ENCODE measurements at places on chromosomes 3 and 15.

DNA sequence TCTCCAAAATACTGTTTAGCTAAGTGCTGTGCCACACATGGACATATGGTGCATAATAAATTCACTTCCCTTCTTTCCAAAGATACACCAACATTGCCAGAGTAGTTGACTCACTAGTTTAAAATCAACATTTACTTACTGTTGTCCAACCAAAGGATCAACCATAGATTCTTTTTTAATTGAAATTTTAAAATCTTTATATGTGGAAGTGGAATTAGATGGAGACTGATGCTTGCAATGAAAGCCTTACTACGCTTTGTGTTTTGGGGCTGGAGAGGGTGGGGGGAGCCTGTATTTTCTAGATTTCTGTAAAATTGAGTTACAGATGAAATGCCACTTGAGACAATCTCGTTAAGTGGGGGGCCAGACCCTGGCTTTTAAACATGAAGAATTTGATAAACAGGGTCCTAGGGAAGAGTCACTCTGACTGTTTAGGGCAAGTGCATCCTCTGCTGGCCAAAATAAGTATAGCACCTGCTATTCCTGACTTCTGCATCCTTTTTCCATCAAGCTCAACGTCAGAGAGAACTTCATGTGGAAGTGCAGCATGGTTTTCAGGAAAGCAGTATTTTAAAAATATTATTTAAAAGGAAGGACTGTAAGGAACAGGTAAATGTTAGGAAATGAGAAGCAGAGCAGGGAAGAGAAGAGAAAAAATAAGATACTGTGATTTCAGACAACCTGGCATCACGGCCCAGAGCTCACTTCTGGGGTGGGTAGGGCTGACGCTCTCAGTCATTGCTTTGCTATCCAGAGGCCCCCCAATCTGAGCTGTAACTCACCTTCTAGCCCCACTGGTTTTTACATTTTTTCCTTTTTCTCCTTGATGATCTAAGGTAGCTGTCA is 76.7 kb downstream of the BOC start:
- peak; percentile 79 for DNase-seq

GRCh38 chr15:99421172-99421656 is 144.6 kb upstream of the MEF2A start:
- no peak for DNase-seq

DNA sequence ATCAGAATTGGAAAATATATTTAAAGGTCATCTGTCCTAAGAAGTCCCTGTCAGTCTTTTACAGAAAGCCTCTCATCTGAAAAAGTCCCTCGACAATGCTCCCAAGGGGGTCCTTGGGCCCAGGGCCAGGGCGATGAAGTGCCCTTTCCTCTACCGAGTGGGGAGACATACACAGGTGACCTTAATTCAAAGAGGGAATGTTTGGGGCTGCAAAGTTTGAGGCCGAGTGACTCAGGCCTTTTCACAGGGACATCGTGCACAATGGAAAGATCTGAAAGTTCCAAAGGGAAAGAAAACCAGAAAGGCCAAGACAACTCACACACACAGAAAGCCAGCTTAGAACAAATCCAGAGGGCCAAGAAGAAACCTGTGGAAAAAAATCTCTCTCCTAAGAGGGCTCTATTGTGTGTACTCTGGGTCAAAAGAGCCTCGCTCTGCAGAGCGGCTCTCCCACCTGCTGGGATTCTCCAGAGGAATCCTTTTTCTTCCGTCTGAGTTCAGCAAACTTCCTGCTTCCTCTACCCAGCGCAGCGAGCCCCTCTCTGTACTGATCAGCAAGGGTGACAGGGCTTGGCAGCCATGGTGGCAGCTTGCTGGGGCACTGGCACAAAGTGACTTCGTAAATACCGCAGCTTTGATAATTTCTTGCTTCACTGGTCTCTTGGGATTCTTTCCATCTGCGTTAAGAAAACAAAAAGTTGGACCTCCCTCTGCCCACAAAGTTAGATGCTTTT is 259.1 kb downstream of the OPA1 start:
- peak; percentile 68 for DNase-seq

- DNase-seq = peak; percentile 19
Measured at GRCh38 chr3:181739628-181740027, 27.9 kb downstream of the SOX2 start.

GRCh38 chr15:82768414-82769054 is 37.3 kb downstream of the FSD2 start:
- no peak for DNase-seq

GRCh38 chr3:133933097-133934024 is 37.7 kb upstream of the RAB6B start:
- DNase-seq = no peak

GRCh38 chr3:155244699-155245098 is 48.8 kb downstream of the STRIT1 start:
- DNase-seq = no peak

GRCh38 chr3:159137949-159138348 is 336.1 kb downstream of the MFSD1 start:
- DNase-seq = no peak

DNA sequence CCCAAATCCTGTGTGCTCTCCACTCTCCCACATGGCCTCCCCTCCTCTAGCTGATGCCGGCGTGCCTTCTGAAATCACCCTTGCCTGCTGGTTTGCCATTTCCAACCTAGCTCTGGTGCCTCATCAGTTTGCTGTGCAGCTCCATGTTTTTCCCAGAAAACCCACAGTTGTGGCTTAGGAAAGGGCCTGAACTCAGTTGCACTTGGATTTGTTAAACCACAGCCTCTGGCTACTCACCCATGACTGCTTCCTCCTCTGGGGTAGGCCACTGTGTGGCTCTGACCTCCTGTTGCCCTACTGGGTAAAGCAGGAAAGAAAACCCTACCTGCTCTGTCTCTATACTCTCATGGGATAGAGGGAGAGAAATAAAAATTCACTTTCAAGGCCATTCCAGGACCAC is 97.3 kb downstream of the DAPK2 start:
- no peak for DNase-seq

DNA sequence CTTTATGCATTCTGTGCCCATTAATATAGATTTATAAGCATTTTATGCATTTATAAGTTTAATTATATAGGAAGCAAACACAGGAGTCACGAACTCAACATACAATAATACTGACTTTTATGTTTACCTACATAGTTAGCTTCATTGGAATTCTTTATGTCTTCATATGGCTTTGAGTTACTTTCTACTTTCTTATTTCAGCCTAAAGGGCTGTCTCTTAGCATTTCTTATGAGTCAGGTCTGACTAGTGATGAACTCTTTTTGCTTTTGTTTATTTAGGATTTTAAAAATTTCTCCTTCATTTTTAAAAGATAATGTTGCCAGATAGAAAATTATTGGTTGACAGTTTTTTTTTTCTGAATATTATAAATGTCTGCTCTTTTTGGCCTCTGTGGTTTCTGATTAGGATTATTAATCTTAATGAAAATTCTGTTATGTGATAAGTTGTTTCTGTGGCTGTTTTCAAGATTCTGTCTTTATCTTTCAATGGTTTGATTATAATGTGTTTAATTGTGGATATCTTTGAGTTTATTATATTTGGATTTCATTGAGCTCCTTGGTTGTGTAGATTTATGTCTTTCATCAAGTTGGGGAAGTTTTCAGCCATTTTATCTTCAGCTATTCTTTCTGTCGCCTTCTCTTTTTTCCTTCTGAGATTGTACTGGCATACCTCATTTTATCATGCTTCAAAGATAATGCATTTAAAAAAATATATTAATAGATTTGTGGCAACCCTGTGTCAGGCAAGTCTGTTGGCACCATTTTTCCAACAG is 54.3 kb downstream of the ATP2C1 start:
- DNase-seq = no peak

DNA sequence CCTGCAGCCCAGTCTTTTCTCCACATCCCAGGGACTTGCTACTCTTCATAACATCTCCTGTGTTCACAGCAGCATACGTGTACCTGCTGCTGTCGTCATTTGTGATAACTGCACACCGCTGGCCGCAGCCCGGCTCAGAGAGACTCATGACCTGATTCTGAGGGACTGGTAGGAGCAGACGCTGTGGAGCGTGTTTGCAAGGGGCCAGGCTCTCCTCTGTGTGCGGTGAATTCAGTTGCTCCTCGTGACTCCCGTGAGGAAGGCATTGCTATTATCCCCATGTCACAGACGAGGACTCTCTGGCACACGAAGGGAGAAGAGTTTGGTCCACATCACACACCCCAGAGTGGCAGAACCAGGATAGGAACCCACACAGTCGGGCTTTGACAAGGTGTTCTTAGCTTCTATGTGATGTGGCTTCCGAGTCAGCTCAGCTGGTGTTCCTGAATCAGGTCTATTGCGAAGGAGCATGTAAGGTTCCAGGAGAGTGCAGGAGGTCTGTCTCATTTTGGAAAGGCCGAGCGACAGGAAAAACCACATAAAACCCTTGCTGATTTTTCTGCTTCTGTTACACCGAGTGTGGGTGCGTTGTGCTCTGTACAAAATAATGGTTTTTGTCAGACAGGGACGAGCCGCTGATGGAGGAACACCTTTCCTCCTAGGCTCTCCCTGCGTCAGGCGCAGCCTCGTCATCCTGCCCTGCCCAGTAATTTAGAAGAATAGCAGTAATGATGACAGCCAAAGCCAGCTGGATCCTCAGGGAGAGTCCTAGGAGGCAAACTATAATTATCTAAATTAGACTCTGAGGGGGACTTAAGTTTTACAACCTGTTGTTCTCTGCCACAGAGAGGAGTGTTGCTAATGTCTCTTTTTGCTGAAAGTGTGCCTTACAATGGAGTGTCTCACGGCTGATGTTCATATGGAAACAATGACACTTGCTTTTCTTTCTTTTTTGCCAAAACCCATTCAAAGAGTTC is 157.5 kb upstream of the RGMA start:
- DNase-seq = no peak

- peak; percentile 85 for DNase-seq
Measured at GRCh38 chr3:124780356-124780755, 50.1 kb downstream of the UMPS start.

- DNase-seq = peak; percentile 18
Measured at GRCh38 chr3:104032283-104032682, 1334.4 kb upstream of the ALCAM start.

GRCh38 chr3:85316252-85316651 is 357.5 kb downstream of the CADM2 start:
- no peak for DNase-seq

All from astrocyte of the spinal cord (primary cell).